Natural killer cell (primary cell): ENCODE measurements at places on chromosomes 5 and 9. TPM values are rescaled to one million over a fixed set of nuclear protein-coding genes. Genes with fewer than 3 reads are reported as not detected.

GRCh38 chr5:24598956-24599355, 45.8 kb downstream of the CDH10 start:
- DNase-seq, result no peak

DNA sequence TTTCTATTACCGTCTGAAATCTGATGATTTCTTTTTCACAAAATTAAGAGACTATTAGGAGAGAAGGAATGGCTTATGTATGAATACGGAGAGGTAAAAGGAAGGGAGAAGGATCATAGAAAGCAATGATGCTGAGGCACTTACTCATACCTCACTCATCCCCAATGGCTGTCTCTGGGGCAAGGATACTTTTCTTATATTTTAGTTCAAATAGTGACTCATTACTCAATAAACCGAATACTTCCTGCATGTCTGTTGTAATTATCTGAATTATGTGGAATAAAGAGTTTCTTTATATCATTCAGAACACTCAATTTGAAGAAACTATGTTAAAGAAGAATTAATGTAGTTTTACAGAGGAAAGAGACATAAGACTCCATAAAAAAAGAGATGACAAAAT, 284.5 kb upstream of the NUDT12 start:
- DNase-seq, result no peak

DNA sequence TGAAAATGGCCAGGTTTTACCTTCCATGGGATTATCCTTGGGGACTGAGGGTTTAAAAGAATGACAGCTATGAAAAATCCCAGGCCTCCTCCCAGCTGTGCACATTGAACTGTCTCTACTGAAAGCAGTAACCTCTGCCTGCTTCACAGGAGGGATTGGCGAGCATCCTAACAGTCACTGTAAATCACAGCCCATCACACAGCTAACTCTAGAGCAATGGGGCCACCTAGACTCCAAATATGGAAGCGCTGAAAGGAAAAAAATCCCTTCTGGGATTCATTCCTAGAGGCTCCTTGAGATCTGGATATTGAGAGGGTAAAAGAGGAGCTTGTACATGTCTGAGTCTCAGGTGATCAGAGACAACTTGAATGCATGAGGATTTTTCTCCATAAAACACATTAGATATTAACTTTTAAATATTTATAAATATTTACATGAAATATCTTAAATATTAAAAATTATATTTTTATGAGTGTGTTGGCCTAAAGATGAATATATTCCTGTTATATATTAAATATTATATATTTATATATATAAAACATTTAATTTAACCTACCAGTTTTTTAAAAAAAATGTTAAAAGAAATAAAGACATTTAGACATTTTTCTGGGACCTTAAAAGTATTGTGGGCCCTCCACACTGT, 133.8 kb upstream of the SLC24A2 start:
- no peak for DNase-seq

The DEPDC1B gene
- total RNA-seq, result 1.2 TPM

The SLC23A1 gene
- not detected for total RNA-seq

The ARL14EPL gene
- total RNA-seq, result not detected

The PDZD2 gene
- 1.3 TPM for total RNA-seq

The NMUR2 gene
- total RNA-seq, result not detected

The PSAT1 gene
- total RNA-seq, result 3.3 TPM

The RELL2 gene
- 6.1 TPM for total RNA-seq
